ENCODE measurements at places on chromosomes 16 and 17. TPM values are rescaled to one million over a fixed set of nuclear protein-coding genes. Genes with fewer than 3 reads are reported as not detected.

Gene LPCAT2
- total RNA-seq = not detected

Gene FOXJ1
- total RNA-seq = 8.7 TPM

Gene HS3ST6
- not detected for total RNA-seq

Gene ELMO3
- 8.0 TPM for total RNA-seq

Gene CCL4
- 6.7 TPM for total RNA-seq

Gene STRADA
- 46.0 TPM for total RNA-seq

Gene C16orf96
- 0.13 TPM for total RNA-seq

Gene PCGF2
- 0.63 TPM for total RNA-seq

Gene CACNA1H
- 0.57 TPM for total RNA-seq

Gene SYNGR3
- 3.4 TPM for total RNA-seq

Gene SDR42E2
- not detected for total RNA-seq

Gene WNT9B
- not detected for total RNA-seq

Gene IL34
- 0.42 TPM for total RNA-seq

Gene TP53TG3D
- 0.52 TPM for total RNA-seq

Gene GPR179
- 0.08 TPM for total RNA-seq

Gene TBC1D3G
- total RNA-seq = not detected
